Spleen (tissue), 13 donors: ENCODE measurements at places on chromosomes 13 and 19. TPM values are rescaled to one million over a fixed set of nuclear protein-coding genes. Genes with fewer than 3 reads are reported as not detected.
A peak's percentile ranks its signal among the peaks of the same experiment; 100 is the strongest.

GRCh38 chr19:39007096-39007495 is 25.3 kb downstream of the FBXO27 start:
- no peak overlapping the region for H3K4me3 ChIP-seq
- H3K27me3 ChIP-seq, result peaks cover 16% of the 10 kb centered on the region
- no peaks in the 10 kb centered on the region for H3K36me3 ChIP-seq
- H3K4me1 ChIP-seq, result no peaks in the 10 kb centered on the region
- no peak for DNase-seq
- no peak overlapping the region for H3K27ac ChIP-seq

DNA sequence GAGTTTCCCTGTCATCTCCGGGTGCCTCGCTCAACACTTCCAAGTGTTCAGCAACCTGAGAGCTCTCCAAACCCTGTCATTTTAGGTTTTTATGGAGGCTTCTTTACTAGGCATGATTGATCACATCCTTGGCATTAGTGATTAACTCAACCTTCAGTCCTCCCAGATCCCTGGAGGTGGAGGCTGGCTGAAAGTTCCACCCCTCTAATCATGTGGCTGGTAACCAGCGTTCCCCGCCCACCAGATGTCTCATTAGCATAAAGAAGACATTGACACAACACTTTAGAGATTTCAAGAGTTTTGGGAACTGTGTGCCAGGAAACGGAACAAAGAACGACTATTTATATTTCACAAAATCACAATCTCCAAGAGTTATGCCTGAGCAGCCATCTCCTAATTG is 71.1 kb upstream of the RGCC start:
- H3K36me3 ChIP-seq, result no peaks in the 10 kb centered on the region
- H3K27me3 ChIP-seq, result no peaks in the 10 kb centered on the region
- H3K27ac ChIP-seq, result no peak overlapping the region
- H3K4me3 ChIP-seq, result no peak overlapping the region

GRCh38 chr19:42831221-42832019 is 48.1 kb downstream of the PSG1 start:
- H3K27ac ChIP-seq, result no peak overlapping the region
- no peak for DNase-seq
- no peaks in the 10 kb centered on the region for H3K27me3 ChIP-seq
- no peaks in the 10 kb centered on the region for H3K4me1 ChIP-seq
- no peaks in the 10 kb centered on the region for H3K36me3 ChIP-seq
- no peak overlapping the region for H3K4me3 ChIP-seq

DNA sequence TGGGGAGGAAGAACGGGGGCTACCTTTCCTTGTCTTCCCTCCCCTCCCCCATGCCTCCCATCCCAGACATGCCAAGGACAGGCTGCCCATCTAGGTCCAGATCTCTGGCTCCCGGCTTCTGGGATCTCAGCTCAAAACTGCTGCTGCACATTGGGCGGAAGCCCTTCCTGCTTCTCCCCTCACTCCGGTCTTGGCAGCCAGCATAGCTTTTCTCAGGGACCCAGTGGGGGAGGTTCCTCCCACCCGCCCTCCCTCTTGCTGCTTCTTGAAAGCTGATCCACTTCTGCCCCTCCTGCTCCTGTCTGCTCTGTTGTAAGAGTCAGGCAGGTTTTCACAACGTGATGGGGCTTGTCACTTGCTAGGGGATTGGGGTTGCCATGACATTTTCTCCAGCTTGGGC is 21.7 kb upstream of the RNF17 start:
- no peaks in the 10 kb centered on the region for H3K36me3 ChIP-seq
- H3K4me1 ChIP-seq, result peaks cover 19% of the 10 kb centered on the region
- no peak for DNase-seq
- H3K27ac ChIP-seq, result no peak overlapping the region

GRCh38 chr13:52842441-52842840 is 6.0 kb downstream of the PCDH8 start:
- no peak for DNase-seq
- no peak overlapping the region for H3K4me3 ChIP-seq
- H3K36me3 ChIP-seq, result no peaks in the 10 kb centered on the region
- peaks cover 32% of the 10 kb centered on the region for H3K27me3 ChIP-seq
- peaks cover 9% of the 10 kb centered on the region for H3K4me1 ChIP-seq
- no peak overlapping the region for H3K27ac ChIP-seq

- no peaks in the 10 kb centered on the region for H3K27me3 ChIP-seq
- no peak overlapping the region for H3K27ac ChIP-seq
- peaks cover 79% of the 10 kb centered on the region for H3K4me1 ChIP-seq
- H3K36me3 ChIP-seq, result no peaks in the 10 kb centered on the region
Measured at GRCh38 chr13:112580912-112581311, 7.0 kb downstream of the TUBGCP3 start.

DNA sequence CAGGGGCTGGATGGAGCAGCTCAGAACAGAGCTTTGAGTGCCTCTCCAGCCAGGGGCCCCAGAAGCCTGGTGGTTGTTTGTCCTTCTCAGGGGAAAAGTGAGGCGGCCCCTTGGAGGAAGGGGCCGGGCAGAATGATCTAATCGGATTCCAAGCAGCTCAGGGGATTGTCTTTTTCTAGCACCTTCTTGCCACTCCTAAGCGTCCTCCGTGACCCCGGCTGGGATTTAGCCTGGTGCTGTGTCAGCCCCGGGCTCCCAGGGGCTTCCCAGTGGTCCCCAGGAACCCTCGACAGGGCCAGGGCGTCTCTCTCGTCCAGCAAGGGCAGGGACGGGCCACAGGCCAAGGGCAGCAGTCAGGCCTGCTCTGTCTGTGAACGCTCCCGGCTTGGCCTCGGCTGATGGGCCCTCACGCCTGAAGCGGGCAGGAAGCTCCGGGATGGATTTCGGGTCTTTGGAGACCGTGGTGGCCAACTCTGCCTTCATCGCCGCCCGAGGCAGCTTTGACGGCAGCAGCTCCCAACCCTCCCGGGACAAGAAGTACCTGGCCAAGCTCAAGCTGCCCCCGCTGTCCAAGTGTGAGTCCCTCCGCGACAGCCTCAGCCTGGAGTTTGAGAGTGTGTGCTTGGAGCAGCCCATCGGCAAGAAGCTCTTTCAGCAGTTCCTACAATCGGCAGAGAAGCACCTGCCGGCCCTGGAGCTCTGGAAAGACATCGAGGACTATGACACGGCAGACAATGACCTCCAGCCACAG is at the start of gene GRK1:
TSS of gene GRK1 (plus strand) at position 269 of the 751 bp plus-strand sequence. CDS start at position 437, 168 bp downstream.
- H3K27me3 ChIP-seq, result no peaks in the 10 kb centered on the region
- peak; percentile 72 for DNase-seq
- no peak within 1 kb of the TSS for H3K27ac ChIP-seq
- H3K4me3 ChIP-seq, result no peak within 1 kb of the TSS
- no peaks in the 10 kb centered on the region for H3K4me1 ChIP-seq
- H3K36me3 ChIP-seq, result no peaks in the 10 kb centered on the region

- no peaks in the 10 kb centered on the region for H3K27me3 ChIP-seq
- peaks cover 84% of the 10 kb centered on the region for H3K36me3 ChIP-seq
- DNase-seq, result no peak
- no peak overlapping the region for H3K4me3 ChIP-seq
Measured at GRCh38 chr13:27088619-27089018, 83.0 kb downstream of the USP12 start.

- peak overlapping the region; percentile 36 for H3K27ac ChIP-seq
- no peak overlapping the region for H3K4me3 ChIP-seq
- peaks cover 32% of the 10 kb centered on the region for H3K27me3 ChIP-seq
- DNase-seq, result peak; percentile 77
- H3K4me1 ChIP-seq, result peaks cover 10% of the 10 kb centered on the region
Measured at GRCh38 chr19:35673121-35673804, 6.9 kb downstream of the UPK1A start.

GRCh38 chr19:14345116-14345763 is 36.0 kb upstream of the ADGRE5 start:
- no peaks in the 10 kb centered on the region for H3K36me3 ChIP-seq
- peaks cover 14% of the 10 kb centered on the region for H3K4me1 ChIP-seq
- no peaks in the 10 kb centered on the region for H3K27me3 ChIP-seq
- no peak overlapping the region for H3K4me3 ChIP-seq
- DNase-seq, result no peak

DNA sequence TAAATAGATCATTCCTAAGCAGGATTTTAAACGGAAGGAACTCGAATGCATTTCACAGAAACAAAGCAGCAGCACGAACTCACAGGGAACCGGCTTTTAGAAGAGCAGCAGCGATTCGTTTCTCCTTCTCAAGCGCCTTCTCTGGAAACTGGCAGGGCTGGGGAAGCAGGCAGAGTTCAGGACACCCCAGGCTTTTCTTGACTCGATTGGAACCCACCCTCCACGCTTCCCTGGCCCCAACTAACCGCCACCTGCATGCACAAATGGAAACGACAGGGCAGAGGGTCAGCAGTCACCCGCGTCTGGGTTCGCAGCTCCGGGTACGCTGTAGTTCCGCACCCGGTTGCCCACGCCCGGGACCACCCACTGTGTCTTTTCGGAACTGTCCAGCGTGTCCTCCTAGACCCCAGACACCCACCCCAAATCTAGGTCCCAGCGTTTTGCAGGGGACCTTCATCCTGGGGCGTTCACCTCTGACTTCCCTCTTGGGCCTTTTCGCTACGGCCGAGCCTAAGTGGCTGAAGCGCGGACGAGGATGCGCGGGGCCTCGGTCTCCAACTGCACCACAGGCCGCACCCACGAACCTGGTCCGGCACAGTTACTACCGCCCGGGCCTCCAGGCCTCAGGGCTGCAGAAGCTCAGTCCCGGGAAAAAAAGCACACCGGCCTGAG is 500 bp downstream of the ZFP30 start:
- H3K27me3 ChIP-seq, result no peaks in the 10 kb centered on the region
- H3K4me1 ChIP-seq, result peaks cover 27% of the 10 kb centered on the region
- peak overlapping the region; percentile 94 for H3K27ac ChIP-seq
- peak overlapping the region; percentile 94 for H3K4me3 ChIP-seq
- peak; percentile 81 for DNase-seq
- H3K36me3 ChIP-seq, result peaks cover 1% of the 10 kb centered on the region

- DNase-seq, result no peak
- no peaks in the 10 kb centered on the region for H3K27me3 ChIP-seq
- H3K4me1 ChIP-seq, result no peaks in the 10 kb centered on the region
- H3K36me3 ChIP-seq, result no peaks in the 10 kb centered on the region
Measured at GRCh38 chr19:21940684-21941083, 70.1 kb downstream of the ZNF208 start.

DNA sequence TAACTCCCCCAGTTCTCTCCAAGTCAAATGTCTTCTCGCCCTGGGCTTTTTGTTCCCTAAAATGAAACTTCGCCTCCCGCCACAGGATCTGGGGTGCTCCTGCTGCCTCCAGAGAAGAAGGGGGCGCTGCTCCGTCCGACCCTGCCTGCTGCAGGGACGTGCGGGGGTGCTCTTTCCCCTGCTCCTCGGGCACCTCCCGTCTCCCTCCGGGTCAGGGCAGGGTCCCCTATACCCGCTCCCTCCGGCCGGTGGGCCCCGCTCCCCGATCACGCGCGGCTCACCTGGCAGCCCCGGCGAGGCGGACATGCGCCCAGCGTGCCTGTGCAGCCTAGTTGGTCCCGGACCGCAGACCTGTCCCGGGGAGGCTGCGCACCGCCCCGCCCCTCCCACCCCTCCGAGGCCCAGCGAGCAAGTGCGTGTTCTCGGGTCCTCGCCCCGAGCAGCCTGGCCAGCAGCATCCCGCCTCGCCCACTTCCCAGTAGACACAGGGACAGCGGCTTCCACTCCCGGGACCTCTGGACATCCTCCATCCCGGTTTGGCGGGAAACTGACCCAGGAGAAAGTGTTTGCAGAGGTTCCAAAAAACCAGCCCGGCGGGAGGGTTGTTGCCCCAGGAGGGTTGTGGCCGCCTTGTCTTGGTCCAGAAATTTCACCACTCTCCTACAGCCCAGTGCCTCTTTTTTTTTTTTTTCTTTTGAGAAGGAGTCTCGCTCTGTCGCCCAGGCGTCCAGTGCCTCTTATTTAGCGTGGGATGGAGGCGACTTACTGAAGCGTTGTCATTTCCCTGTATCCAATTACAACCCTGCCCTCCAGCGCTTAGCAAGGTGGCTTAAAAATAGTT is at the start of gene OXGR1:
TSS of gene OXGR1 (minus strand) at position 460 of the 841 bp plus-strand sequence. CDS start 6,717 bp downstream, outside the sequence.
- H3K36me3 ChIP-seq, result no peaks in the 10 kb centered on the region
- peaks cover 9% of the 10 kb centered on the region for H3K27me3 ChIP-seq
- H3K4me1 ChIP-seq, result peaks cover 4% of the 10 kb centered on the region
- H3K27ac ChIP-seq, result no peak within 1 kb of the TSS
- H3K4me3 ChIP-seq, result peak within 1 kb of the TSS; percentile 18
- no peak for DNase-seq

DNA sequence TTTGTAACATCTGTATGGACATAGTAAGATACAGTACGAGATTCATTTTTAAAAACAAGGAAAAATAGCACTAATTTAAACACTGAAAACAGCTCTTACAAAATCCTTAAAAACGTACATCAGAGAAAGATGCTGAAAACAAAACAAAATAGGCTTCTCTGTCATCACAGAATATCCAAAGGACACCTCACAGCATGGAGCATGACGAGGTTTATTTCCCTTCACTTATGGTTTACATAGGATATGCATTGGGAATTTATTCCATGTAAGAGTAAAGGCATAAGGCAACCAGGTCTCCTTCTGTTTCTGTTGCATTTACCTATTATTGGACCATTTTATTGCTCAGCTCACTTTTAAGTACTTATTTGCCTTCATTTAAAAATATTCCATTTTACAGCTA is 3.0 kb downstream of the KCTD12 start:
- no peak for DNase-seq
- no peaks in the 10 kb centered on the region for H3K27me3 ChIP-seq
- no peaks in the 10 kb centered on the region for H3K36me3 ChIP-seq
- H3K4me1 ChIP-seq, result peaks cover 83% of the 10 kb centered on the region
- peak overlapping the region; percentile 72 for H3K4me3 ChIP-seq
- H3K27ac ChIP-seq, result peak overlapping the region; percentile 54

- no peaks in the 10 kb centered on the region for H3K27me3 ChIP-seq
- no peaks in the 10 kb centered on the region for H3K36me3 ChIP-seq
- H3K4me1 ChIP-seq, result no peaks in the 10 kb centered on the region
- H3K4me3 ChIP-seq, result no peak overlapping the region
- no peak overlapping the region for H3K27ac ChIP-seq
- DNase-seq, result no peak
Measured at GRCh38 chr19:6010107-6010506, 32.2 kb upstream of the RANBP3 start.

DNA sequence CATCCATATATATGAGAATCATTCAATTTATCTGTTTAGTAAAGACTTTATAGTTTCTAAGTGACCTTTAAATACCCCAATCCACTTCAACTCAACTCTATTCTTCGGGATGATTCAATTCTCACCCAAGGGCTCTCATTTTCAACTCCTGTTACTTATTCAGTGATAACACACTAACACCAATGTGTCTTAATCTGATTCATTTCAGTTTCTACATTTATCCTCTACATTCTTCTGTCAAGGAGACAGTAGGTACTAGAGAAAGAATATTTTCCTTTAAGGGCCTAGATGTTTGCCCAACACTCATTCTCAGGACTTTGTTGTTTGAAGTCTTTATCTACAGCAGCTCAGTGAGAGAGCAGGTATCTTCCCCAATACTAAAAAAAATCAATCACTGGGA is 7.1 kb downstream of the ARGLU1 start:
- DNase-seq, result no peak

Gene ZNF99
- total RNA-seq, result 0.29 TPM

Gene PCSK4
- total RNA-seq, result 1.9 TPM

Gene ZNF470
- total RNA-seq, result 6.1 TPM

Gene SOHLH2
- not detected for total RNA-seq

Gene PLK5
- total RNA-seq, result not detected

Gene PSG11
- total RNA-seq, result not detected

Gene FCAR
- 32.8 TPM for total RNA-seq

Gene TM9SF2
- 89.6 TPM for total RNA-seq

Gene FFAR1
- total RNA-seq, result 0.30 TPM
